Substantia nigra (tissue), 51 donors: ENCODE measurements at places on chromosomes 11 and 22.

- no peak for DNase-seq
Measured at GRCh38 chr22:47126344-47126811, 363.9 kb downstream of the TBC1D22A start.

DNA sequence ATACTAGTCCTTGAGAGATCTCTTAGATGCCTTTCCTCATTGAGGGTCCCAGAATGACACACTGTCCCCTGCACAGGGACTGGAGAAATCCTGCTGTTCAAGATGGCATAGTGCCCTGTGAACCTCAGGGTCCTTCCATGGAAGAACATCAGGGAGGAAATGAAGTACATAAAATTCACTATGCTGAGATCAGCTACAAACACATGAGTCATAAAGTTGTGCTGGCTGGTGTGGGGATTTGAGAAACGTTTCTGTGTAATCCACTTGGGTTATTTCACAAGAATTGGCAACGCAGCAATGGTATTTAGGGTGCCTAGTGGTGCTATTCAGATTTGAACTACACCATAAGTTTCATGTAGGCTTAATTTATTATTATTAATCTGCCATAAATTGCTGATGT lies 174.4 kb downstream of the MAML2 start:
- no peak for DNase-seq

DNA sequence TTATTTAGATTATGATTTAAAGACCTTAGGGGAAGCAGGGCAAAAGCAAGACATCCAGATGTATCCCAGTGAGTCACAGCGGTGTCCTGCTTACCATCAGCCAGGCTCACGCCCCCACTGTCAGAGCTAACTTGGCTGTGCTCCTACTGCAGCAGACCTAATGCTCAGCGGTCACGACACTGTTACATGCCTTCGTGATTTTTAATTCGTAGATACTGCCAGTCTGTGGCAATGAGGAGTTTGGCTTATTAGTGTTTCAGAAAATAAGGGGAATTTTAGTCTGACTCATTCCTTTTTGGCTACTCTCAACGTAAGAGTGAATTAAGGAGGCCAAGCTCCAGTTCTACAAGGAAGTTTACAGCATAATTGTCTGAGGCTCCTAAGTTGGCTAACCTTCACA lies 22.7 kb downstream of the EFCAB6 start:
- no peak for DNase-seq

- peak; percentile 32 for DNase-seq
Measured at GRCh38 chr11:68142028-68142412, 20.8 kb upstream of the CHKA start.

DNA sequence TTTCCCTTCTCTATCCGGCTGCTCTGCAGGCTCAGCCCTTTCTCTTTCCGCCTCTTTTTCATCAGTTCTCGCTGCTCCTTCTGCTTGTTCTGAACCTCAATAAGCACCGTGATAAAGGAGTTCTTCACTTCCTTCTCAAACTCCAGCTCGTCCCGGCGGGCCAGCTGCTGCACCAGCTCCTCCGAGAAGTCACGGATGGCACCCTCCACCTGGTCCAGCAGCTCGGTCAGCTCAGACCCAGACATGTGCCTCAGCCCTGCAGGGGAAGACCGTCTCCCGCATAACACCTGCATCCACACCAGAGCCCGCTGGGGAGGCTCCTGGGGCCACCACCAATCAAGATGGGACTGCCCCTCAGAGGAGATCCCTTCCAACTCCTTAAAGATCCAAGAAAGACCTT lies 40.2 kb downstream of the FEZ1 start:
- DNase-seq, result no peak

- no peak for DNase-seq
Measured at GRCh38 chr22:45869340-45869847, 107.6 kb downstream of the WNT7B start.

DNA sequence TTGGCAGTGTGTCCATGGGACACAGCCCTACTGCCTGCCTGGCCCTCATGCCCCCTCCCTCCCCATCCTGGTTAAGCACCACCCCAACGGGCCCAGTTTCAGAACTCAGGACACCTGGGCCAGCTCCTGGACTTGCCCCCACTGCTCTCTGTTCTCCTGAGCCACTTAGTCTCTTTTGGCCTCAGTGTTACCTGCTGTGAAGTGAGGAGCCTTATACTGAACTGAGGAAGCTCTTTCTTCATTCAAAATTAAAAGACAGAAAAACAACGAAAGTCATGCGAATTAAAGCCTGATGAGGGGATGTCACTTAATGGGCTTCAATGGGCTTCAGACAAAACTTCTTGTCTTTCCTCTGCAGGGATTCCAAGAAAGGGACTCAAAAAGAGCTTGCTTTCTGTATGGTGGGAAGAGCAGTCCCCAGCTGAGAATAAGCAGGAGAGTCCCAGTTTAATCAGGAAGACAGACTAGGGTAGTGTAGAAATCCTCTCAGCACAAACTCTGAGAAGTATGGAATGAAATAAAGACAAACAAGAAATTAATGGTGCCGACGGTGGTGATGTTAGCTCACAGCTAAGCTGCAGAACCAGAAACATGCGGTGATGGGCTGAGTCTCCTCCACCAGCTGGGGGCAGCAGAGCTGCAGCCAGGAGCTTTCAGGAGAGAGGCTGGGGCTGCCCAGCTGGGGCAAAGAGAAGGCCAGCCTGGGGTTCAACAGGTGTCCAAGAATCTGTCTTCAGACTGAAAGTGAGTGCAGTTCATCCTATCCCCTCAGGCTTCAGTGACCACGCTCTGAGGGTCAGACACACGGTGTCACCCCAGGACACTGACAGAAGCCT lies 101.0 kb downstream of the GGTLC2 start:
- peak; percentile 10 for DNase-seq

DNA sequence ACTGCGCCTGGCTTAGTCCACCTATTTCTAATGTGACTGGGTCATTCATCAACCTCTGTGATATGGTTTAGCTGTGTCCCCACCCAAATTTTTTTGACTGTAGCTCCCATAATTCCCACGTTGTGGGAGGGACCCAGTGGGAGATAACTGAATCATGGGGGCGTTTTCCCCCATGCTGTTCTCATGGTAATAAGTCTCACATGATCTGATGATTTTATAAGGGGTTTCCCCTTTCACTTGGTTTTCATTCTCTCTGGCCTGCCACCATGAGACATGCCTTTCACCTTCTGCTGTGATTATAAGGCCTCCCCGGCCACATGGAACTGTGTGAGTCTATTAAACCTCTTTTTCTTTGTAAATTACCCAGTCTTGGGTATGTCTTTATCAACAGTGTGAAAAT lies 8.7 kb downstream of the CENATAC start:
- no peak for DNase-seq

DNA sequence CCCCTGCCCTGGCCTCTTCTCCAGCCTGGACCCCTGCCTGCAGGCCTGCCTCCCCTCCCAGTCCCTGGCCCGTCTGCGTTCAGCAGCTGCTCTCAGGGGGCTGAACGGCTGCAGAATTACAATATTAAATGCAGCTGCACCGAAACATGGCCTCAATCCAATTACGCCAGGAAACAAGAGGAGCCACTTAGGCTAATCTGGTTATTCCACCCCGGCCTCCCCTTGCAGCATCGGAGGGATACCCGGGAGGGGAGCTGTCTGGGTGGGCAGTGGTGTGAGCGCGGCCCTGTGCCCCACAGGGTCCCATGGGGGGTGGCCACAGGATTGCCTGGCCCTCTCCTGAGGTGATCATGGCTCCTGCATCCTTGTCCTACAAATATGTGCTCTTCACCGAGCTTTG lies 42.6 kb downstream of the FLRT1 start:
- no peak for DNase-seq

GRCh38 chr11:43835104-43835503 lies 45.5 kb upstream of the ALKBH3 start:
- no peak for DNase-seq

- no peak for DNase-seq
Measured at GRCh38 chr11:69316956-69317355, 23.0 kb downstream of the MYEOV start.

DNA sequence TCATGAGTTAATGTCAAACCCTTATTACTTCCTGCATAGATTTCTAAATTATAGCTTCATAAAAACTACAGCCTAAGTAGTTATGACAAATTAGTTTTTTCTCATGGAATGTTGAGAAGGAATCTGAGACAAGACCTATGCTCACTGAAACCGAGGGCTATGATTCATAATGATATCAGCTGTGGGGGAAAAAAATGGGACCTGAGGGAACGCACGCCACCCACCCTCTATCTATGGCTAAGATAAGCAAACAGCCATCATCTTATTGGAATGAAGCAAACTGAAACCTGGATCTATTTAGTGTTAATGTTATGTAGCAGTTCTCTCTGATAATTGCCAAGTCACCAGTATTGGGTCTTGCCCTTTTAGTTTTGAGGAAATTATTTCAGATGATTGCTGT lies 906.9 kb upstream of the RAG2 start:
- no peak for DNase-seq

- DNase-seq, result no peak
Measured at GRCh38 chr11:11380883-11381282, 27.8 kb upstream of the CSNK2A3 start.

DNA sequence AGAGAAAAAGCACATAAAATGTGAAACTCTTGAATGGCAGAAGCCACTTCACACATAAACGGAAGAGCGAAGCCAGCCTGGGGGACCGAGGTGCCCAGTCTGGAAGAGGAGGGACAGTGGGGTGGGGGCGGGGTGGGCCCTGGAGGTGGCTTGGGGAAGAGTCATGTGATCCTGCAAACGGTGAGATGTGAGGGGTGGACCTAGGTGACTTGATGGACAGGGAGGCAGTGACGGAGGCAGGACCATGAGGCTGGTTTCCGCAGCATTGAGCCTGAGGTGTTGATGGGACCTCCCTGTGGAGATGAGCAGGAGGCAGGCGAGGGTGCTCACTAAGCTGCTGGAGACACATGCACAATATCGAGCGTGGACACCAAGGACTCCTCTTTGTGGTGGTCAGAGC lies 16.8 kb downstream of the ZDHHC24 start:
- no peak for DNase-seq

GRCh38 chr22:17283423-17283822 lies 64.2 kb upstream of the ADA2 start:
- DNase-seq, result no peak

GRCh38 chr11:127627629-127628457 lies 627.3 kb upstream of the KIRREL3 start:
- no peak for DNase-seq

GRCh38 chr11:69403556-69404215 lies 77.8 kb upstream of the LINC01488 start:
- no peak for DNase-seq

DNA sequence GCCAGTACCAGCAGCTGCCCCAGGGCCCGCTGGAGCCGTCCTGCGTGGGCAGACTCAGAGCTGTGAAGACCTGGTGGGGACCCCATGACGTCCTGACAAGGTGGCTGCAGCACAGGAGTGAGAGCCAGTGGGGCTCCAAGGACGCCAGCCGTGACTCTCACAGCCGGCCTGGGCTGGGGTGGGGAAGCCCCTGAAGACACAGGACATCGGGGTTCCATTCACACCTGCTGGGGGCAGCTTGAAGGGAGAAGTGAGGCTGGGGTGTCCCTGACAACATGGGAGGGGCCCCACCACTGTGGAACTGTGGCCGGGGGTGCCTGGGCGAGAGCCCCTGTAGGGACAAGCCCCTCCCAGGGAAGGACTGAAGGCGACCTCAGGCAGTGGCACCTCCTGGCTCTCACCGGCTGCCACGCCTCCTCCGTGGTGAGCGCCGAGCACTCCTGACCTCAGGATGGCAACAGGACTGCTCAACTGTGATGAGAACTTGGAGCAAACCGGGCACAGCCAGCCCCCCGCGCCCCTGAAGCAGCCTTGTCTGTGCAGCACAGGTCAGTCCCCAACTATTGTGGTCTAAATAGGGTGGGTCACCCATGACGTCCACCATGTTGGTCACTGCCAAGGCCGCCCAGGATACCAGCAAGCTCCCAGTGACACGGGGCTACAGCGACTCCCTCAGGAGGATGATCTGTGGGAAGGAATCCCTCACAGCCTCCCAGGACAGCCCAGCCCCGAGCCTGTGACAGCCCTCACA lies 22.7 kb upstream of the IL17REL start:
- no peak for DNase-seq

DNA sequence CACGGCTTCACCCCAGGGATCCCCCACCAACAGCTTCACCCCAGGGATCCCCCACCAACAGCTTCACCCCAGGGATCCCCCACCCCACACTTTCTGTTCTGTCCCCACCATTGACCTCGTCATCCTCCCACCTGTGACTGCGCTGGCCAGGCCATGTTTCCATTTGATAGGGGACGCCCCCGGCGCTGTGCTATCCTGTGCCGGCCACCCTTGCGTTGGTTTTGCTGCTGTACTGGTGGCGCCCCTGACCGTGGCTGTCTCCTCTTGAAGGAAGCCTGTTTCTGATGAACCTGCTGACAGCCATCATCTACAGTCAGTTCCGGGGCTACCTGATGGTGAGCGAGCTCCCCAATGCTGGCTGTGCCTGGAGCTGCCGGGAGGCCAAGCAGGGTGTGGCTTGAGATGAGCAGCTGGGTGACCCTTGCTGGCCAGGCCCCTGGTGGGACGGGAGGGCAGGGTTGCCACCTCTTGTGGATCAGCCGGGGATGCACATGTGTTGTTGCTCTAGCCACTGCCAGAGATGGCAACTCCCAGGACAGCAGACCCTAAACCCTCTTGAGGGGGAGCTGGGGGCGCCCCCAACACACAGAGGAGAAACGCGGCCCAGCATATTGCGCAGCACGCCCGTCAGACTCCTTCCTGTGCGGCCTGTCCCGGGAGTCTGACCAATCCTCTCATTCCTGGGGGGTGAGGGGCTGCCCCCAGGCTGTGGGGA lies 22.5 kb downstream of the TPCN2 start:
- DNase-seq, result no peak

DNA sequence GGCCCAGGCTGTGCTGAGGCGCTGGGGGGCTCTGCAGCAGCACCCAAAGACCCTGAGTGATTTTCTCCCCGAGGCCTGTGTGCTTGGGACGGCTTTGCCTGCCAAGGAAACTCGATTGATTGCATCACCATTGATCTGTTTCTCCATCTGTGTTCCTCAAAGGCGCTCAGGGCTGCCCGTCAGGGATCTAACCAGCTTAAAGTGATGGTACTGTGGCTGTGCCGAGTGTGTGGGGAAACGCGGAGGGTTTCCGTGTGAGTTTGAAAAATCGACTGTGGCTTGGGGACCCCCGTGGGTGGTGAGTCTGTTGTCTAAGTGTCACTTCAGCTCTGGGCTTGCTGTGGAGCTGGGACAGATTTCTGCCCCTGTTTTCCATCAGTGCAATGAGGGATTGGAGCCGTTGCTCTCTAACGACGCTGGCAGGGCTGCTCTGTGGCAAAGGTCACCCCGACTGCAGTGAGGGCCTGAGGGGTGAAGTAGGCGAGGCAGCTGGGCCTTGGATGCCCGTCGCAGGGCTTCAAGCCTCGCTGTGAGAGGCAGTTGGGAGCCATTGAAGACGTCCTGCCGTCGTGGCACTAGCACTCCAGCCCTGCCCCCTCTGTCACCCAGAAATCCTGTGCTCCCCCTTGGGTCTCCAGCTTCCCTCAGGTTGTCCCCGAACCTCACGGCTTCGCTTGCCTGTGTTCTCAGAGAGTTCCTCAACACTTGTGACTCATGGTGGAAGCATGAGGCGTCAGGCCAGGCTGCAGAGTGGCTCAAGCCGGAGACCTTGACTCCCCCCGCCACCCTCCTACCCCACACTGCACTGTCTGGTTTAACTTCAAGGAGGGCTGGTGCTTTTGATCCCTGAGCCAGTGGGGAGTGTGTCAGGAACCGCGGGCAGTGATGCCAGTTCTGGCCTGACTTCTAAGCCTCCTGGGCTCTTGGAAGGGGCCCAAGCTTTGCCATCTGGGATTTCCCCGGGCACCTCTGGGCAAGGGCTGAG lies 21.8 kb downstream of the CACNA1I start:
- peak; percentile 72 for DNase-seq
